ENCODE measurements at places on chromosomes 16 and 17. TPM values are rescaled to one million over a fixed set of nuclear protein-coding genes. Genes with fewer than 3 reads are reported as not detected.

DNA sequence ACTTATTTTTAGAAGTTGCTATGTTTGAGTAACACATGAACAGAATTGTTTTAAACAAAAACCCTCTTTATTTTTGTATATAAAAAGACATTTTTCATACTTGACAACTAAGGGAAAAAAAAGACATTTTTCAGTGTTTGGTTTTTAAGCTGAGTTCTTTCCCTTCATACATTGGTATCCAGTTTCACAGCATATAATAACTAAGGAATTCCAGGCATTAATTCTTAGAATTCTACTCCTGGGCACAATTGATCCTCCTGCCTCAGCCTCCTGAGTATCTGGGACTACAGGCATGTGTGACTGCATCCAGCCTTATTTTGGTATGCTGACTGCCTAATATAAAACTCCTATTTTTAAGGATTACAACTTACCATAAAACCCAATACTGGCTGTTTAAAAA, 8.4 kb downstream of the FBXO47 start:
- H3K4me1 ChIP-seq = no peaks in the 10 kb centered on the region
- H3K36me3 ChIP-seq = no peaks in the 10 kb centered on the region
- no peak for DNase-seq
- no peaks in the 10 kb centered on the region for H3K27me3 ChIP-seq
- H3K27ac ChIP-seq = no peak overlapping the region
- no peak overlapping the region for H3K4me3 ChIP-seq

- DNase-seq = no peak
- peaks cover 6% of the 10 kb centered on the region for H3K27me3 ChIP-seq
- H3K36me3 ChIP-seq = no peaks in the 10 kb centered on the region
- no peaks in the 10 kb centered on the region for H3K4me1 ChIP-seq
- H3K4me3 ChIP-seq = no peak within 1 kb of the TSS
- no peak within 1 kb of the TSS for H3K27ac ChIP-seq
Observed at GRCh38 chr16:31149894-31150890, at the start of gene PRSS36. PRSS36 (minus strand) TSS chr16:31150066; CDS start chr16:31150035, 31 bp downstream.

DNA sequence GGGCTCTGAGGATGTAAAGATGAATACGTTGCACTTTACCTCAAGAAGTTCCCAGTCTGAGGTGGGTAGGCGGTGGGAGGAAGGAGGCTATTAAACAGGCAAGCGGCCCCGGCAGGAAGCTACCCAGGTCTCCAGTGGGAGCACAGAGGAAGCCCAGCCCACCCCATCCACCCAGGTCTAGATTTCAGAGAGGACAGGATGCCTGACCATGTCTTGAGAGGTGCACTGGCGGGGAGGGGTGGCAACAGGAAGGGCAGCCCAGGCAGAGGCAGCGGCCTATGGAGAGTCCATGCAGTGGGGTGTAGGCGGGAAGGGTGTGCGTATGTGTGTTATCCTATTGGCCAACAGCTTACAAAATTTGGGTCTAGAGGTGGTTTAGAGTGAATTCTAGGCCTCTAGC, 13.9 kb downstream of the SARM1 start:
- no peak overlapping the region for H3K4me3 ChIP-seq
- H3K4me1 ChIP-seq = no peaks in the 10 kb centered on the region
- no peaks in the 10 kb centered on the region for H3K36me3 ChIP-seq
- no peaks in the 10 kb centered on the region for H3K27me3 ChIP-seq
- no peak for DNase-seq

Gene MRPL45
- 32.3 TPM for total RNA-seq

Gene CDIP1
- total RNA-seq = 12.9 TPM

Gene KRTAP2-2
- not detected for total RNA-seq

Gene C17orf50
- total RNA-seq = not detected

- no peaks in the 10 kb centered on the region for H3K4me1 ChIP-seq
- H3K4me3 ChIP-seq = no peak overlapping the region
- H3K36me3 ChIP-seq = no peaks in the 10 kb centered on the region
- no peaks in the 10 kb centered on the region for H3K27me3 ChIP-seq
- no peak overlapping the region for H3K27ac ChIP-seq
Observed at GRCh38 chr17:69417545-69418483, 3.3 kb downstream of the MAP2K6 start.

GRCh38 chr17:57084361-57084801, 665 bp upstream of the AKAP1 start:
- no peak for DNase-seq
- H3K27me3 ChIP-seq = no peaks in the 10 kb centered on the region
- peak overlapping the region; percentile 95 for H3K27ac ChIP-seq
- no peaks in the 10 kb centered on the region for H3K4me1 ChIP-seq

Gene PRKCB
- total RNA-seq = 3.9 TPM

- H3K27ac ChIP-seq = peak overlapping the region; percentile 99
- peak overlapping the region; percentile 96 for H3K4me3 ChIP-seq
- no peaks in the 10 kb centered on the region for H3K36me3 ChIP-seq
- no peaks in the 10 kb centered on the region for H3K27me3 ChIP-seq
Observed at GRCh38 chr16:24539850-24540601, 660 bp downstream of the RBBP6 start.

All from uterus (tissue), 4 donors.